ENCODE measurements at places on chromosomes 11 and 22. TPM values are rescaled to one million over a fixed set of nuclear protein-coding genes. Genes with fewer than 3 reads are reported as not detected.
A peak's percentile ranks its signal among the peaks of the same experiment; 100 is the strongest.

GRCh38 chr22:30187529-30188407, 58.8 kb downstream of the LIF start:
- DNase-seq: no peak

DNA sequence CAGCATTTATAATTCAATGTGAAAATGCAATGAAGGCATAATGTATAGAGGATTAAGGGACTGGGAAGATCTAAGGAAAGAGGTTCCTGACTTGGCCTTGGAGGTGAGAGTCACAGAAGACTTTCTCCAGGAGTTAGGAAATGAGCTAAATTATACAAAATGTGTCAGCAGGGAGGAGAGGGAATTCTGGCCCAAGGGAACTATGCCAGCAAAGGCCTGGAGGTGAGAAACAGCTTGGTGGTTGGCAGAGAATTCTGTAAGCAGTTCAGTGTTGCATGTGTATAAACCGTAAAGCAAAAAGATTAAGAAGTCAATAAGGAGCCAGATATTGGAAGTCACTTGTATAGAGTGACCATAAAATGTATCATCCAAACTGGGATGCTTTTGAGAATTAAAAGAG, 142.2 kb upstream of the SESN3 start:
- no peak for DNase-seq

GRCh38 chr11:113875234-113876073, at the start of gene USP28:
Gene USP28 (minus strand): TSS chr11:113875572. CDS start chr11:113875501, 71 bp downstream.
- DNase-seq: peak; percentile 95

DNA sequence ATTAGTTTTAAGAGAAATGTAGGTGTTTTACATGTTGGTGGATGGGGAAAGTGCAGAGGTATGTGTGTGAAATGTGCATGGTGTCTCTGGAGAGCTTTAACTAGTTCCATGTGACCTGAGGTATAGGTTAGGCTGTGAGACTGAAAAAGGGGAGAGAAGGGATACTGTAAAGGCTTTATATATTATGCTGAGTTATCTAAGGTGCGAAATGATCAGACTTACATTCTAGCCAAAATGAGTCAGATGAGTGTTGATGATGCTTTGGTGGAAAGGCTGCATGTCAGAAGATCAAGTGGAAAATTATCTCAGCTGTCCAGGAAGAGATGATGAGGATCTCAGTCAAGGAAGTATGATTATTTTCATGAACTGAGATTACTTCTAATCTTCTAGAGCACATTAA, 15.8 kb downstream of the ACAT1 start:
- no peak for DNase-seq

GRCh38 chr22:38755155-38755910, 465 bp downstream of the SUN2 start:
- DNase-seq: no peak

DNA sequence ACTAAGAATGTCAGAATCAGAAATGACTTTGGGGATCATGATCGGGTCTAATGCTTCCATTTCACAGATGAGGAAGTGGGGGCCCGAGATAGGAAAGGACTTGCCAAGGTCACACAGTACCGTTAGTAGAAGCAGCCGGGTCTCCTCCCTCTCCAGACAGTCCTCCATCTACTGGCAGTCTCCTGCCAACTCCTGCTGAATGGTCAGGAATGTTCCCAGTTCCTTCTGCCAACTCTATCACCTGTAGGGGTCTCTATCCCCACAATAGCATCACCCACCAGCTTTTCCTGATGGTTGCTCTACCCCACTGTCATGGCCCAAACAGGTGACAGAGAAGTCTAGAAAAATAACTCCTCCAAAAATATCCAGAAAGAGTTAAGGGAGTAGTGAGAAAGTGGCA, 23.9 kb upstream of the CCDC86 start:
- DNase-seq: no peak

DNA sequence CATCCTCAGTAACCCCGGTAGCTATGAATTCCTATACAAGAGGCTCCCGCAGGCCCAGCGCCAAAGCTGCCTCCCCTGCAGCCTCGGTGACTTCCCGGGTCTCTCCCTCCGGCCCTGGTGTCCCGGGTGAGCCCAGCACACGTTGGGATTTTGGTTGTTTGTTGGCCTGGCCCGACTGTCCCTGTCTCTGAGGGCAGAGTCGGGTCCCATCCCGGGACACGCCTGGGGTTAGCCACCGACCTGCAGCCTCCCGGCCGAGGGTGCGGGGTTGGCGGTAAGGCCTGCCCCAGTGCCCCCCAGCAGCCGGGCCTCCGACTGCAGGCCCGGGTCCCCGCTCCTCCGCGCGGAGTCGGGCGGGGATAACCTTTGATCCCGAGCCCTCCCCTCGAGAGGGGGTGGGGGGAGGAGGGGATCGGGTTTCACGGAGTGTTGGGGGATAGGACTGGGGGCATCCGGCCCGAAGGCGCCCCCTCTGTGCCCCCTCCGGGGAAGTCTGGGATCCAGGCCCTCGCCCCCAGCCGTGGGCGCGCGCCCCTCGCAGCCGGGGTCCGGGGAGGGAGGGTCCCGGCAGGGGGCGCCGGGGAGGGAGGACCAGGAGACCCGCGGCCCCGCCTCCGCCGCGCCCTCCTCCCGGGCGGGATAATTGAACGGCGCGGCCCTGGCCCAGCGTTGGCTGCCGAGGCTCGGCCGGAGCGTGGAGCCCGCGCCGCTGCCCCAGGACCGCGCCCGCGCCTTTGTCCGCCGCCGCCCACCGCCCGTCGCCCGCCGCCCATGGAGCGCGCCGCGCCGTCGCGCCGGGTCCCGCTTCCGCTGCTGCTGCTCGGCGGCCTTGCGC, at the start of gene FBLN1:
TSS of gene FBLN1 (plus strand) at position 669 of the 835 bp plus-strand sequence. CDS start at position 772, 103 bp downstream.
- no peak for DNase-seq

GRCh38 chr11:71463331-71464211, 10.6 kb downstream of the NADSYN1 start:
- DNase-seq: no peak

DNA sequence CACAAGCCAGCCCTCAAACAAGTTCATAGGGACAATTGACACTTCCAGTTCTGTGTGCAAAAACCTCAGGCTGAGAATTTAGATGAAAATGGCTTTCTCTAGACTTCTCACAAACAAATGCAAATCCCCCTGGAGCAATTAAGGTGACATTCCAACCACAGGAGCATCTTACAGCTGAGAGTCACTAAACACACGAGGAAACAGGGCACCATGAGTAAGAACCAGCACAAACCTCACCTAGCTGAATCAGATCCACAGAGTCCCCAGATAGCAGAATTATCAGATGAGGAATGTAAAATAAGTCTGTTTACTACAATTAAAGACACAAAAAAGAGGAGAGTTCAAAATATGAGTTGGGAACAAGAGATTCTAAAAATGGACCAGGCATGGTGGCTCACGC, 51.5 kb downstream of the RTL6 start:
- DNase-seq: no peak

- no peak for DNase-seq
These were observed at the start of gene CEND1 for GRCh38 chr11:789943-790342. Gene CEND1 (minus strand): TSS chr11:790090. CDS start chr11:788576, 1,514 bp downstream.

DNA sequence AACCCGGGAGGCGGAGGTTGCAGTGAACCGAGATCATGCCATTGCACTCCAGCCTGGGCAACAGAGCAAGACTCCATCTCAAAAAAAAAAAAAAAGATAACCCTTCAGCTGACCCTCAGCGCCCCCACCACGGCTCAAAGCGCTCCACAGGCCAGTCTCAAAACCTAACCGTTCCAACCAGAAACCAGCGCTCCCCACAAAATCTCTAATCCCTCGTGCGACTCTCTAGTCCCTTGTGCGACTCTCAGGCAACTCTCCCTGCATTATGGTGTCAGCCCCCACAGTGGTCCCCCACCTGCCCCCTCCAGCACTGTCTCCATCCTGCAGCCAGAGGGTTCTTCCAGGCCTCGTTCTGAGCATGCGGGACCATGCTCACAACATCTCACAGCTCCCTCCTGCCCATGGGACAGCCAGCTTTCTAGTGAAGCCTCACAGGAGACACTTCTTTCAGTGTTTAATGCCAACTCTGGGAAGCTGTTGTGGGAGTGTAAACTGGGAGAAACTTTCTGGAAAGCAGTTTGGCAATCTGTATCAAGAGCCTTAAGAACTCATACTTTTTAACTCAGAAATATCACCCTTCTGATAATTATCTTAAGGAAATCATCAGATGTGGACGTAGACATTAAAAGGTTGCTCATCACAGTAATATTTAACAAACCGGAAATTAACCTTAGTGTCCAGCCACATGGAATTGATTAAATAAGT, 4.2 kb upstream of the RASGRP2 start:
- no peak for DNase-seq

- DNase-seq: no peak
These were observed 66.9 kb downstream of the ABTB2 start for GRCh38 chr11:34290926-34291325.

- DNase-seq: no peak
These were observed 5.4 kb downstream of the SLC25A45 start for GRCh38 chr11:65377036-65377435.

GRCh38 chr11:120182790-120183491, 27.9 kb upstream of the OAF start:
- no peak for DNase-seq

- no peak for DNase-seq
These were observed 46.4 kb downstream of the ME3 start for GRCh38 chr11:86625981-86626380.

DNA sequence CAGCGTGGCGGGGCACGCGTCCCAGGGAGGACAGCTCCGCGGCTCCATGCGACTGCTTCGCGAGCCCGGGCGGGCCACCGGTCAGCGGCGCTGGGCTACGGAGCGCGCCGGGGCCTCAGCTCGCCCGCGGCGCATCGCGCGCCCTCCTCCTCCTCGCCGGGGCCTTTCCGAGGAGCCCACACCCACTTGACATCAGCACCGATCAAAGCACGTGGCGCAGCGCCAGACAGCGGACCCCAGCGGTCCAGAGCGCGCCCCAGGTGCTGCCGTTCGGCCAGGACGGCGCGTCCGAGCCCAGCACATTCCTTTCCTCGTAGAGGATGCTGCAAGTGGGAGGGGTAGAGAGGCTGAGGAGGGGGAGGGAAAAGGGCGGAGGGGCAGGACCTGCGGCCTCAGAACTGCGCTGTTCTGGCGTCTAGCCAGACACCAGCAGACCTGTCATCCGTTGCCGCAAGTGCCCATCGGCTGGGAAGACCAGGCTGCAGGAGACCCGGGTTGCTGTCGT, 88.6 kb downstream of the PLEKHA7 start:
- DNase-seq: peak; percentile 66

DNA sequence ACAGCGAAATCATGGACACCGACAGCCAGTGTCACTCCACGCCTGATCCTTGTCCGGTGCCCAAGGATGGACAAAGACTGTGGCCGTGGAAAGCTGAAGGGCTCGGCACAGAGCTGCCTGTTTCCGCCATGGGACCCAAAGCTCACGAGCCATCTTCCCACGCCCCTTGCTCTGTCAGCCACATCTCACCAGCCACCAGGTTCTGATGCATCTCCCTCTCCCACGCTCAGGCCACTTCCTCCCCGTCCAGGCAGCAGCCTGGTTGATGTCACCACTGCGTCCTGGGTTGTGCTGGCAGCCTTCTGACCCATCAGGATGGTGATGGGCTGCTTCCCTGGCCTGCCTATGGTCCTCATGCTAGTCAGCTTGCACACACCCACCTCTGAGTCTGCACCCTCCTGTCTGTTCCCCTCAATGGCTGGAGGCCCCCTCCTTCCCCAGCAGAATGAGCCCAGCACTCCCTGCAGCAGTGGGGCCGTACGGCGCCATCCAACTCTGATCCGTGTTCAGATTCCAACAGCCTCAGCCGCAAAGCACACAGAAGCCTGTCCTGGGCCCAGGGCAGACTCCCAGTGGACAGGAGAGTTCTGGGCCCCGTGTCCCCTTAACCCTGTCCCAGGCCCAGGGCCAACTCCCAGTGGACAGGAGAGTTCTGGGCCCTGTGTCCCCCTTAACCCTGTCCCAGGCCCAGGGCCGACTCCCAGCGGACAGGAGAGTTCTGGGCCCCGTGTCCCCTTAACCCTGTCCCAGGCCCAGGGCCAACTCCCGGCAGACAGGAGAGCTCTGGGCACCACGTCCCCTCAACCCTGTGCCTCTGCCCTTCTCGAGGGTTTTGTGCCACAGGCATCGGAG, 259.5 kb downstream of the BRD1 start:
- DNase-seq: no peak

GRCh38 chr11:117589063-117589462, 208.0 kb downstream of the DSCAML1 start:
- no peak for DNase-seq

DNA sequence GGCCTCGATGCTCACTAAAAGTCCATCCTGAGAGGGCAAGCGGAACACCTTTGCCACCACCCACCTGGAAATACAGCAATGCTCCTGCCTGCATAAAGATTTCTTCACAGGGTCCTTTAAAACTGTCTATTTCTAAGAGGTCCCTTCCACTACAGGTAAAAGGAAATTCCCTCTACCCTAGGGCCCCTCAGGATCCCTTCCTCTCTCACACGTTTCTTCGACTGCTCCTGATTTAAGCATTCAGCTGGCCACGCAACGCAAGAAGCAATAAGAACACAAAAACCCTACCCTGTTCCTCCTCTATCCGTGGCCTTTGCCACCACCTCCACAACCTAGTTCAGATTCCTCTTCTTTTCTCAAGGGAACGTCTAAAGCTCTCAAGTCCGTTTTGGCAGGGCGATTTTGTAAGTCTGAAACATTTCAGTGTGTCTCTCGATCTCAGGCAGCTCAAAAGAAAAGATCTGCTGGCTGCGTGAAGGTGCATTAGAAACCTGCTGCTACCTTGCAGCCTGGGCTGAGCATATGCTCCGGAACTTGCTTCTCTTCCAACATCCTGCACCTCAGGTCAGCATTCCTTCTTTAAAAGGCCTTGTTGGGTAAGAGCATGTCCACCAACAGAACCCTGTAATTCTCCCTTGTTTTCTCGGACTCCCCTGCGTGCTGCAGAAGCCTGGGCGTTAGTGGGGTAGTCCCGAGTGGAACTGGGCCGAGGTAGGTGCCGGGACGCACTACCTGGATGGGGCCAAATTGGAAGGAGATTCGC, 1.6 kb downstream of the LGR4 start:
- no peak for DNase-seq

DNA sequence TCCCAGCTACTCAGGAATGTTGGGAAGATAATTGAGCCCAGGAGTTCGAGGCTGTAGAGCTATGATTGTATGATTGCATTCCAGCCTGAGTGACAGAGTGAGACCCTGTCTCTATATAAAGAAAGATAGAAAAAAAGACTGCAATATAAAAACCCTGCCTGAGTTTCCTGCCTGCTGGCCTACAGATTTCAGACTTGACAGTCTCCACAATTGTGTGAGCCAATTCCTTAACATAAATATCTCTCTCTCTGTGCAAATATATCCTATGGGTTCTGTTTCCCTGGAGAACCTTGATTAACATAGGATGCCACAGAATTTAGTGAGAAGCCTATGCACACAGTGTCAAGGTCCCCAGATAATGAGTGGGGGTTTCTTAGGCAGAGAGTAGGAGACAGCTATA, 32.5 kb upstream of the ZBTB44 start:
- no peak for DNase-seq

- DNase-seq: no peak
These were observed 122.5 kb downstream of the GALNT18 start for GRCh38 chr11:11499300-11499699.

The LRRC56 gene
- 2.9 TPM for total RNA-seq

The PLAAT4 gene
- total RNA-seq: 45.3 TPM

The PRR33 gene
- not detected for total RNA-seq

The SLC37A2 gene
- total RNA-seq: 5.2 TPM

The TRIM51 gene
- total RNA-seq: not detected

The OR52E8 gene
- total RNA-seq: not detected

The IL10RA gene
- total RNA-seq: 6.3 TPM

The PRAME gene
- not detected for total RNA-seq
